ENCODE measurements at places on chromosomes 3 and 15. TPM values are rescaled to one million over a fixed set of nuclear protein-coding genes. Genes with fewer than 3 reads are reported as not detected.
A peak's percentile ranks its signal among the peaks of the same experiment; 100 is the strongest.

DNA sequence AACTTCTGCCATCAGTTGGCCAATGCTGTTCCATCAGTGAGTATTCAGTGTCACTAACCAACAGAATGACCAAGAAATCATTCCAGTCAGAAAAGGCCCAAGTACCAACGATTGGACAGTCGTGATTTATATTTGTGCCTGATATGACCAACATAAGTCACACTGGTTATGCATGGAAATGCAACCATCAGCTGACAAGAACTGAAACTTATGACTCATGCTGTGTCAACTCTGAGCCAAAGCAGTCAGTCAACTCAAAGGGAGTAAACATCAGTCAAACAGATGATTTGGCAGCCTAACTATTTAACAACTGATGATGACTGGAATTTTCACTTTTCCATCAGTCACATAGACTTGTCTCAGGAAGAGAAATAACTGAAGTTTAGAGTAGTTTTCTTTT, 142.4 kb downstream of the ANXA2 start:
- no peak for DNase-seq

- DNase-seq = no peak
These were observed 42.9 kb downstream of the CDIN1 start for GRCh38 chr15:36622197-36622795.

- DNase-seq = no peak
These were observed 604 bp downstream of the GNAI2 start for GRCh38 chr3:50236484-50237132.

DNA sequence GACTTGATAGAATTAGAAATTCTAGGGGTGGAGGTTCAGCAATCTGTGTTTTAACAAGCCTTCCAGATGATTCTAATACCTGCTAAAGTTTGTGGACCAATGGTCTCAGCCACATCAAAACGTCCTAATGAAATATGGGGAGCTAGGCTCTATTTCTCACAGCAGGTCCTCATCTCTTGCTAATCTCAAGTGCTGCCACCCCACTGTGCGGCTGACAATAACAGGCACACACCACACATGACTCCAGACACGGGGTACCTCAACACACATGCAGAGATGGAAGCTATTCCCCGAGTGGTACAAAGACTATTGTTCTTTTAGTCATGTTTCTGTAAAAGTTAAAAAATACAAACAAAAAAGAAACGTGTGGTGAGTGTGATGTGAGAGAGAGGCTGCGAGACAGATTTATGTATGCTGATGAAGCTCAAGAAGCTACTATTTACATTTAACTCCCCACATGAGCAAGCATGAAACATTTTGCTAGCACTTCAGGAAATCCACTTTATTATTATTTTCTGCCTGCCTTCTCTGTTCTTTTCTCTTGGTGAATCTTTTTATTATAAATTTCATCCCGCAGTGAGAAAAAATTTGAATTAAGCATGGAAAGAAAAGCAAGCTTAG, 405.6 kb downstream of the MAGI1 start:
- no peak for DNase-seq

DNA sequence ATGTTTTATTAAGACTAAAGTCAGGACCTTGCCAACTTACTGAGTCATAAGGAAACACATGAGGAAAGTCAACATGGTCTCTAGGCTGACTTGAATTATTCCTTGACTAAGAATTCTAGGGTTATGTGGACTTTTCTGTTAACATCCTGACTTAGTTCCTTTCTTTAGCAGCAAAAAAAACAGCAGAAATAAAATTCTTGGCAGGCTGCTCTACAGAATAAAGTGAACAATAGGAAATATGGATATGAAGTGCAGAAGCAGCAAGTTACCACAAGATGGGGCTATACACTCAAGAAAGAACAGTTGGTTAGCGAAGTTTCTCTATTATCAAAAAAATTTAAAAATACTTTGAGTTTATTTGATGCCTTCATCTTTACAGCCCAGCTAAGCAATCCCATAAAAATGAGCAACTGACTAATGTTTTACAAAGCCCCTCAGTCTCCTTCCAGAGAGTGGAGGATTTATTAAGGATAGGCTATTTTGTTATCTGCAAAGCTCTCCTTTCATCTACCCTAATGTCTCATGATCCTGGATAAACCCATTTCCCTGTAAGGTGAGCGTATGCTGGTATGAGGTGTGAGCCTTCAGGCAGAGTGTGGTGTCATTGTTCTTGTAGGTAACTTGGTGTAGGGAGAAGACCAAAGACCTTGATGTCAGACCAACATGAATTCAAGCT, 23.1 kb upstream of the MCCC1 start:
- DNase-seq = peak; percentile 46

- DNase-seq = no peak
These were observed 219.0 kb downstream of the VGLL3 start for GRCh38 chr3:86771741-86772512.

- DNase-seq = no peak
These were observed 394.8 kb downstream of the FHIT start for GRCh38 chr3:60856257-60857046.

DNA sequence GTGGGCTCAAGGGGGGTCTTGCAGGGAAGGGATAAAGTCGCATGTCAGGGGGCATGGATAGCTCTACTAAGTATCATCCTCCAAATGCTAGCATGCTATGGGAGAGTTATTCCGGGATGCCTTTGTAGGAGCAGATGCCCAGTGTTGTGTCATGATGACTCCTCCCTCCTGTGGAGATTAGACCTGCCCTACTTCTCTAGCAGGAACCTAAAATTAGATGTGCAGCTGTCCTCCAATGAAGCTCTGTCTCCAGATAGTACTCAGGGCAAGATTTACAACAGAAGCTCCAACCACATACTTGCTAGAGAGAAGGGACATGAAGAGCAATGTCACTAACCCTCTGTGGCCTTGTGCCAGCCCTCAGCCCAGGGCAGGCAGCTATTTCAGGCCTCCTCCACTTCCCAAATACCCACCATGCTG, 82.5 kb downstream of the AGBL1 start:
- DNase-seq = no peak

The ROBO2 gene
- 2.9 TPM for polyA plus RNA-seq

The NOX5 gene
- 0.30 TPM for polyA plus RNA-seq

The SPATA12 gene
- 0.08 TPM for polyA plus RNA-seq

Data from hindlimb muscle (tissue), 1 donor.